GM12878 (cell line): ENCODE measurements at places on chromosomes 6 and 20. TPM values are rescaled to one million over a fixed set of nuclear protein-coding genes. Genes with fewer than 3 reads are reported as not detected.

- no peaks in the 10 kb centered on the region for H3K27me3 ChIP-seq
- no peaks in the 10 kb centered on the region; the same call in 1 of the 2 replicates for H3K36me3 ChIP-seq
- no peaks in the 10 kb centered on the region for H3K4me1 ChIP-seq
- DNase-seq: no peak
- no peak overlapping the region for H3K27ac ChIP-seq
- H3K4me3 ChIP-seq: no peak overlapping the region
These were observed 6.9 kb upstream of the ZSCAN16 start for GRCh38 chr6:28117386-28118050.

DNA sequence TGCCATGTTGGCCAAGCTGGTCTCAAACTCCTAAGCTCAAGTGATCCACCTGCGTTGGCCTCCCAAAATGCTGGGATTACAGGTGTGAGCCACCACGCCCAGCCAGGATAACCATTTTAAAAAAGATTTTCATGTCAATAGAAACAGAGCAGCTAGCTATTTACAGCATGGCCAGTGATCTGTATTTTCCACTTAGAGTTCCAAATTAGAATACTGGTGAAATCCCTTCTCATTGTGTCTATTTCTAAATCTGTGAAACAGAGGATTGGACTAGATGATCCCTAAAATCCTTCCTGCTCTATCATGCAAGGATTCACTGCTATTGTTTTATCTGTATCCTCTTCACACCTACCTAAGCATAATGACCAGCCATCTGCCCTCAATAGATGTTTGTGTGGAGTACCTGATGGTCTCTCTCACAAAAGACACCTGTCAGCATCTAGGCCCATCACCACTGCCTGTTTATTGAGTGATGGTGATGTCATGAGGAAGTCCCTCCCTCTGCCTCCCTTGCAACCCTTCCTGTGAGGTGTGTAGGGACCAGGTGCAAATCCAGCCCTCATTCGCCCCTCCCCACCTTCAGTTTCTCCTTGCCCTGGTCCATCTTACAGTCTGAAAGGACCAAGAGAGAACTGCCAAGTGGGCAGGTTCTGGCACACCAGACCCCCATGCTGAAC lies 26.5 kb upstream of the SMIM29 start:
- H3K4me3 ChIP-seq: no peak overlapping the region
- H3K4me1 ChIP-seq: peaks cover 13% of the 10 kb centered on the region
- H3K27ac ChIP-seq: no peak overlapping the region
- peaks cover 5% of the 10 kb centered on the region for H3K36me3 ChIP-seq
- no peak for DNase-seq

- DNase-seq: no peak
- H3K4me1 ChIP-seq: no peaks in the 10 kb centered on the region
- no peak overlapping the region for H3K4me3 ChIP-seq
- no peaks in the 10 kb centered on the region; the same call in 1 of the 2 replicates for H3K27me3 ChIP-seq
These were observed 7.2 kb downstream of the PBOV1 start for GRCh38 chr6:138211048-138211581.

DNA sequence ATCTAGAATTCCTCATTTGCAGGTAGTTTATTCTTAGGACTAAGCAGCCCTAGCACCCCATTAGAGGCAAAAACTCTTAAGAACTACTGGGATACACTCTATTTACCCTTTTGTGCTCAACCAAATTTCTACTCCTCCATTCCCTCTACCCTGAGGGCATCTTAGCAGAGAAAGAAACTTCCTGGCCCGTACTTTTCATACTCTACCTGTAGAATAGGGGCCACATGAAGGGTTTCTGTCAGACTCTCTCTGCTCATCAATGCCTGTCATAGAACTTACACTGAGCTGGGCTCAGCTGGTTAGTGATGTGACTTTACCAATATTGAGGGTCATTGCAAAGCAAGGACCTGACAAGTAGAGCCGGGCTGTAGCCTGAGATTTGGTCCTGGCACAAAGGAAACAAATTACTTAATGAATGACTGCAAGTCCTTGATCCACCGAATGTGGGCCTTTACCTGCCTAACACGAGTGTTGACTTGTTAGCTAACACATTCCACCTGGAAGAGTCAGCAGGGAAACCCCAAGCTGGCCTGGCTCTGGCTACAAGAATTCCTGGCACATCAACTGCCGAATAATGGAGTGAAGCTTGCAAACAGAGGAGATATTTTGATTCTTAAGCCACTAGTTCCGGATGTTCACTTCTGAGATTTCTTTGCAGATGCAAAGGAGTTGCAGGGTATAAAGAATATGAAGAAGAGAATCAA lies 280.5 kb upstream of the JAG1 start:
- H3K36me3 ChIP-seq: no peaks in the 10 kb centered on the region
- no peak for DNase-seq
- no peak overlapping the region for H3K4me3 ChIP-seq
- no peaks in the 10 kb centered on the region for H3K27me3 ChIP-seq

GRCh38 chr20:62929051-62929538 lies 2.8 kb upstream of the DIDO1 start:
- no peak for DNase-seq
- H3K4me1 ChIP-seq: peaks cover 8% of the 10 kb centered on the region
- H3K36me3 ChIP-seq: no peaks in the 10 kb centered on the region; the same call in none of the 2 replicates
- peak overlapping the region; percentile 73 for H3K4me3 ChIP-seq

DNA sequence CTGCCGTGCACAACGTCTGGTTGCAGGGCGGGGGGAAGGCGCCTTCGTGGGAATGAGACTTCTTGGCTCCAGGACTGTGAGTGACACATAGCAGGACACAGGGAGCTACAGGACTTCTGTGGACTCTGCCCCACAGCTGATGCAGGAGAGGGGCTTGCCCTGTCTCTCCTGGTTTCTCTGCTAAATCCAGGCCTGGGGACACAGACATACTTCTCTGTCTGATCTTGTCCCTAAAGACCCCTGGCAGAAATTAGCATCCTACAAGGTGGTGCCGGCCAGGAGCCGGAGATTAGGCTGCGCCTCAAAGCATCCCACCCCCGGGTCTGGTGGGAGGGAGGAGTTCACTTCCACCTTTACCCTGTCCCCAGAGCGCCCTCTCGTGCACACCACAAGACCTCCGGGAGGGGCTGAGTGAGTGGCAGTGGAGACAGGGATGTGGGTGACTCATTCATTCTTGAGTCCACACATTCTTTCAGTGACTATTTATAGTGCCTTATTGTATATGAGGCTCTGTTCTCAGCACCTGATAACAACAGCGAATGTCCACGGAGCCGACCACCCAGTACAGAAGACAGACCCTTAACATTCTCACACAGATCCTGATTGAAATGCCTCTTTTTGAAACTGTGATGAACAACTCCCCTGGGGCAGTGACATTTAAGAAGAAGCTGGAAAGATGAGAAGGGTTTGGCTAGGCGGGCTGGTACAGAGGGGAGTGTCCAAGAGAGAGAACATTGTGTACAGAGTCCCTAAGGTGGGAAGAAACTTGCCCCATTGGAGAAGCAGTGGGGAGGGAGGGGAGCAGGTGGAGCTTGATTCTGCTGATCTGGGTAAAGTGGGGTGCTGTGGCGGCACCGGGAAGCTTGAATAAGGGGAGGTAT lies 39.0 kb downstream of the GMPR start:
- H3K27me3 ChIP-seq: no peaks in the 10 kb centered on the region
- H3K36me3 ChIP-seq: no peaks in the 10 kb centered on the region
- no peak overlapping the region for H3K4me3 ChIP-seq

- H3K27ac ChIP-seq: peak within 1 kb of the TSS; percentile 88
- H3K36me3 ChIP-seq: no peaks in the 10 kb centered on the region
- H3K4me3 ChIP-seq: peak within 1 kb of the TSS; percentile 78
- H3K27me3 ChIP-seq: no peaks in the 10 kb centered on the region
- no peak for DNase-seq
- H3K4me1 ChIP-seq: peaks cover 10% of the 10 kb centered on the region
These were observed at the start of gene SOD2 for GRCh38 chr6:159693128-159693893. Gene SOD2, minus strand, starts transcription at chr6:159693241. Its CDS starts 74 bp downstream, at chr6:159693167.

- no peak for DNase-seq
- H3K27me3 ChIP-seq: no peaks in the 10 kb centered on the region; the same call in 1 of the 2 replicates
- no peak overlapping the region for H3K4me3 ChIP-seq
- H3K36me3 ChIP-seq: no peaks in the 10 kb centered on the region
- H3K27ac ChIP-seq: no peak overlapping the region
- no peaks in the 10 kb centered on the region for H3K4me1 ChIP-seq
These were observed 57.7 kb downstream of the PPP1R14C start for GRCh38 chr6:150200428-150201100.

DNA sequence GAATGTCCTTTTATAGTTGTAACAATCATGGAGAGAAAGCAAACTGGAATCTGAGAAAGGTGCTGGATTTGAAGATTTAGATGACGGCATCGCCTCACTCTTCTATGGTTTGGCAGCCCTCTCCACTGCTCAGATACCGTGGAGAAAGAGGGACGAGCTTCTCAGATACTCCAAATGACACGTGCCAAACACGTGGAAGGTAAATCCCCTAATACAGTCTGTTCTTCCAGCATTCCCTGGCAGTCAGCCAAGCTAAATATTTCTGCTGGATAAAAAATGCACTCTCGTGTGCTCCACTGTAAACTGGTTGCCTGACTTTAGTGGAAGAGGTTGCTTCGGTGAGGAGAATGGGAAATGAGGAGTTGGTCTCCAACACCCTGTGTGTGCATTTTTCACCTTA lies 16.7 kb upstream of the PRDM1 start:
- H3K27ac ChIP-seq: no peak overlapping the region
- peaks cover 5% of the 10 kb centered on the region; the same call in 1 of the 2 replicates for H3K27me3 ChIP-seq
- H3K36me3 ChIP-seq: no peaks in the 10 kb centered on the region
- no peak for DNase-seq
- H3K4me1 ChIP-seq: no peaks in the 10 kb centered on the region
- H3K4me3 ChIP-seq: no peak overlapping the region

Gene TEAD3
- 0.28 TPM in 1 of 2 replicates, not detected in the other for total RNA-seq

Gene CRISP3
- not detected in 2 replicates for total RNA-seq

Gene RIN2
- total RNA-seq: 8.5 and 10.7 TPM in 2 replicates

Gene TCP11
- total RNA-seq: not detected in 2 replicates
